CD4-positive, alpha-beta T cell treated with Interleukin-15 for 1 hour (primary cell): ENCODE measurements at places on chromosomes 3 and 15.
A peak's percentile ranks its signal among the peaks of the same experiment; 100 is the strongest.

GRCh38 chr15:64138331-64138941 lies 13.1 kb upstream of the SNX22 start:
- DNase-seq = no peak

DNA sequence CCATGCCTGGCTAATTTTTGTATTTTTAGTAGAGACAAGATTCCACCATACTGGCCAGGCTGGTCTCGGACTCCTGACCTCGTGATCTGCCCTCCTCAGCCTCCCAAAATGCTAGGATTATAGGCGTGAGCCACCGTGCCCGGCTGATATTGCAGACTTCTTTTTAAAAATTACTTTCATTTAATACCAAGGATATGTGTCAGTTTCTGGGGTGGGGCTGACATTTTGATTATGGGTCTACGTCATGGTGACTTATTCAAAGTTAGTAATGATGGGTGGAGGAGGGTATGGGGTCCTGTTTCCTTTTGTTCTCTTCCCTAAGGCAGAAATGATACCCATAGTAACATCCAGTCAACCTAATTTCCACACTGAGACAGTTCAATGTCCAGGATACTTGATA lies 34.7 kb downstream of the GBE1 start:
- DNase-seq = no peak

DNA sequence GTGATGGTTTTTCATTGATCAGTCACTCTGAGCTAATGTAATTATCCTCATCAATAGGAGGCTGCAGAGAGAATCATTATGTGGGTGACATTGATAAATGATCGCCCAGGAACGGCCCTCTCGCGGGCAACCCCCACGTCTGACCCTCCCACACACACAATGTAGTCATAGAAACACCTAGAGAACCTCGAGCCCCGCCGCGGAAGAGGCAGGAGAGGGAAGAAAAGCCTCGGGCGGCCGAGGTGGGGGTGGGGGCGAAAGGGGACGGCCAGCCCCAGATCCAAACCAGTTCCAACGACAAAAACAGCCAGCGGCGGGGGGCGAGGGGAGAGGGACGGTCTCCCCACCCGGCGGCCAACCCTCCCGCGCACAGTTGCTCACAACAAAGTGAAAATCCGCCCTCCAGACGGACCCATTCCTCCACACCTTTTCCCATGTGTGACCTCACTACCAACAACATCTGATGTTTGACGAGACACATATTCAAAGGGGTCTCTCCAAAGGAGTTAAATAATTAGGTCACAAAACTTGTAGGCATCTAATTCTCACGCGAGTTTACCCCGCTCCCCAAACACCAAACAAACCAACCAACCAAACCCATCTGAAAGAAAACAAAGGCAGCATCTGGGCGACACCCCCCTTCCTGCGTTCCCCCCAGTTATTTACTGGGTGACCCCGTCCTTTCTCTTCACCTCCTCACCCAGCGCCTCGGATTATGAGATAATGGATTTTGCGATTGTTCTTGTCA lies 213.0 kb downstream of the MEIS2 start:
- no peak for DNase-seq

GRCh38 chr3:14772533-14773138 lies 46.1 kb upstream of the FGD5 start:
- no peak for DNase-seq

GRCh38 chr3:30399394-30400181 lies 206.8 kb upstream of the TGFBR2 start:
- no peak for DNase-seq

DNA sequence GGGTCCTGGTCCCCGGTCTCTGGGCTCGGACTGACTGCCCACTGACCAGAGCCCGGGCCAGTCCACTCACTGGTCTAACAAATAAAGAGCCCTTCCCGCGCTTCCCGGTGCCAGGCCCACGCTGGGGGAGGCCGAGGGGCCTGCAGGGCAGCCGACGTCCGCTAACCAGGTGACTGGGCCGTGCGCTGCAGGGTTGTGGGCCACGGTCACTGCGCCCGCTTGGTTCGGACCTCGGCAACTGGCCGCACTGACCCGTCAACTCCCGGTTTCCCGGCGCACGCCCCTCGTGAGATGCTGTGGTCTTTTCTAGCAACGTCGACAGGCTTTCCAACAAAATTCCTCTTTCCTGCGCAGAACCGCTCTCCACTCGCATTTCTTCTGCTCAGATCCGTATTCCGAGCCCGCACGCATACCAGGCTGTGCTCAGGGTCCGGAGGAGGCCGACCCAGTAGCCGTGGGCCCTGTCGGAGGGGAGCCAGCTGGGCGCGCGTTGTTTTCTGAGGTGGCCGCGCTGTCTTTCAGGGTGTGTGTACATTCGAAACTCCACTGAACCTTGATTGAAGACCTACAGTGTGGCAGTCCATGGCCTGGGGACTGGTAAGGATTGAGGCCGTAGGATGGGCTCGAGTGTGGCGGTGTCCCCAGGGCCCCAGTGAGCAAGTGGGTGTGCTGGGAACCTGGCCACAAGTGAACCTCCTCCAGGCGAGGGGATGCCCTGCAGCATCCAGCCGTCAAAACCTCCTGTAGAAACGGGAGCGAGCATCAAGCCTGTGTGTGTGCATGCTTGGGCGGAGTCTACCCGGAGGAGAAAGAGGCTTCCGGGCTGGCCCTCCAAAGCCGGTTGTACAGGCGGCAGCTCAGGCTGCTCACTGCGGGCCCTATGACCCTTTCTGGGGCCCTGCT lies 875 bp upstream of the NT5DC2 start:
- peak; percentile 12 for DNase-seq
